Lower leg skin (tissue), 4 donors: ENCODE measurements at places on chromosomes 6 and 20.
A peak's percentile ranks its signal among the peaks of the same experiment; 100 is the strongest.

DNA sequence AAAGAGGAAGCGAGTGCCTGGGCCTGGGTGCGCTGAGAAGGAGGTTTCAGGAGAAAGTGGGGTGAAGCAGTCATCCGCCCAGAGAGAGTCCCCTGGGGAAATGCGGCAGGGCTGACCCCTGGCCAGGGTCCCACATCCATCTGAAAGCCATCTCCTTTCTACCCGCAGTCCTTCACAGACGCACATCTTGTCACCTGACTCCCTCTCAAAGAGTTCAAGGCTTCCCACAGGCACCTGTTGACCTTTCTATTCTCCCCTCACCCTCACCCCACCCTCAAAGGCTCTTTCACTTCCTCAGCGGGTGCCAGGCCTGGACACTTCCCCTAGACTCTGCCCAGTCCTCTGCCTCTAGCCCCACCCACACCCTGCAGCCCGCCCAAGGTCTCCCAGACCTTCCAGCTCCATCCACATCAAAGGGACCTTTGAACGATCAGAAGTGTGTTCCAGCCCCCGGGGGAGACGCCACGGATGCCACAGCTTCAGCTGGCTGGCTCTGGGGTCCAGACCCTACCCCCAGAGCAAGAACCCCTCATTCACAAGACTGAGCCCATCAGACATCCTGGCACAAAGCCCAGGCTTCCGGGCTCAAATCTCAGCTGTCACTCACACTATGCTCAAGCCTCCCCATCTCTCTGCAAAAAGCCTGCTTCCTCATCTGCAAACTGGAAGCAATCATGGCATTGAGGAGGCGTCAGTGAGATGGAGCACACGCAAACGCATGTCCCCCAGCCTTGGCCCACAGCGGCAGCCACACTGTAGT is 2.1 kb downstream of the CTSZ start:
- DNase-seq, result peak; percentile 90

DNA sequence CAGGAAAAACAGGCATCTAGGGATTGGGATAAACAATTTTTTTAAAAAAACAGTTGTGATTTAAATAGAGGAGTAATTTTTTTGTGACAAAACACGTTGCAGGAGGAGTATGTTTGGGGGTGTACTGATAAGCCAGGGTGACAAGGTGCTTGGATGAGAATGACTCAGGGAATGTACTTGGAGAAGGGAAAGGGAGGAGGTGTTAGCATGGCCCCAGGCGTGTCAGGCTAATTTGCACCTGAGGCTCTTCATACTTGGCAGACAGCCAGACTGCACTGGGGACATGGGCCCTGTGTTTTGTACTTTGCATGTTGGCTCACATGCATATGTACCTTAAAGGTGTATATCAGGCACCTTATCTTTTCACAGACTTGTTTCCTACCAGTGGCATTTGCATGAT is 22.8 kb downstream of the PANK2 start:
- no peak for DNase-seq

GRCh38 chr6:148700741-148701311 is 46.0 kb upstream of the UST start:
- no peak for DNase-seq

GRCh38 chr20:19876828-19877460 is 118.9 kb downstream of the RIN2 start:
- no peak for DNase-seq
